ENCODE measurements at places on chromosomes 2 and 18. TPM values are rescaled to one million over a fixed set of nuclear protein-coding genes. Genes with fewer than 3 reads are reported as not detected.
A peak's percentile ranks its signal among the peaks of the same experiment; 100 is the strongest.

DNA sequence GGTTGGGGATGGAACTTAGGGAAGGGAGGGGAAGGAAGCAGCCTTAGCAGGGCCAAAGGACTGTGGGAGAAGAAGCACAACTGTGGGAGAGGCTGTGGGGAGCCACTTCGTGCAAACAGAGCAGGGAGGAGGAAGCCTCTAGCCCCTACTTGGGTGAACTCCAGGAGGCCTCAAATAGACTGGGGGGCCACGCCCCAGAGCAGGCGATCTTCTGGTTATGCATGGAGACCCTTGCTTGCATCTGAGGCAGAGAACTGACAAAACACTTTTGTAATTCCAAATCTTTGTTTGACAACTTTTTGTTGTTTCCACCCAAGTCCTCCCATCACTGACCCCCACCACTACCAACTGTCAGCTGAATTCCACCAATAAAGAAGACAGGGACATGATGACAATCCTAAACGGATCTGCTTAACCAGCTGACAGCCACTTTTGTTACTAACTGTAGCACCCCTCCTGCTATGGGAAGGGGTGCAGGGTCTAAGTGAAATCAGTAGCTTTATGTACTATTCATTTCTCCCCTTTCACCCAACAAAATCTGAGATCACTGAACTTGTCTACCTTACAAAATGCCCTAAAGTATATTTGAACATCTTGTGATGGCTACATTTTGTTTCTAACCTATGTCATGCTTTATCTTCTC is 80.5 kb upstream of the CPO start:
- no peaks in the 10 kb centered on the region for H3K4me1 ChIP-seq
- H3K27ac ChIP-seq, result no peak overlapping the region
- H3K36me3 ChIP-seq, result no peaks in the 10 kb centered on the region
- no peak overlapping the region for H3K4me3 ChIP-seq
- H3K27me3 ChIP-seq, result no peaks in the 10 kb centered on the region

GRCh38 chr2:144712550-144712940 is 192.6 kb upstream of the ZEB2 start:
- no peaks in the 10 kb centered on the region for H3K36me3 ChIP-seq
- H3K27ac ChIP-seq, result peak overlapping the region; percentile 66
- H3K4me1 ChIP-seq, result peaks cover 19% of the 10 kb centered on the region
- peaks cover 6% of the 10 kb centered on the region for H3K27me3 ChIP-seq
- no peak overlapping the region for H3K4me3 ChIP-seq

DNA sequence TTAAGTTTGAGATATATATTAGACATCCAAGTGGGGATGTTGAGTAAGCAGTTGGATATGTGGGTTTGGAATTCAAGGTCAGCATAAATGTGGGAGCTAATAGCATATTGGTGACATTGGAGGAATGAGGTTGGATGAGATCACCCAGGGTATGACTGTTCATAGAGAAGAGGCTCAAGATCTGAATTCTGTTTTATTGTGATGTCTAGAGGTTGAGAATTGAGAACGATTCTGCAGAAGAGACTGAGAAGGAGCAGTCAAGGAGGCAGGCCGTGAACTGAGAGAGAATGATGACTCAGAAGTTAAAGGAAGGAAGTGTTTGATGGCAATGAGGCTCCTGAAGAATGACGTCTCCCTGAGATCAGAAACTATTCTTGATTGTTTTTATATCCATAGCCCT is 5.9 kb downstream of the SERPINB11 start:
- H3K4me1 ChIP-seq, result no peaks in the 10 kb centered on the region
- H3K27ac ChIP-seq, result no peak overlapping the region
- H3K4me3 ChIP-seq, result no peak overlapping the region

The GRHL1 gene
- 14.4 TPM for total RNA-seq

DNA sequence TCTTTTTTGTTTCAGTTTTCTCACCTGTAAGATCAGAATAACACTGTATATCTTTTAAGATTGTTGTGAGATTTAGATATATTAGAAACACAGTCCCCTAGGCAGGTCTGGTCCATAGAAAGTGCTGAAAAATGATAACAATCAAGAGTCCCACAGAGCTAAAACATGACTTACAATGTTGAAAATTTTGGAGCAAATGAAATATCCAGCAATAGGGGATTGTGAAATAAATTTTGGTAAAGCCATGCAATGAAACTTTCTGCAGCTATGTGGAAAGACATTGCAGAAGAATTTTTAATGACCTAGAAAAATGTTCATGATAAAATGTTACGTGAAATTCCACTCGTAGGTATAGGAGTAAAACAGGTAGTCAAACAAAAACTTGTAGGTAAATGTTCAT is 127.6 kb upstream of the SERPINE2 start:
- no peak for DNase-seq
- H3K27ac ChIP-seq, result no peak overlapping the region
- no peaks in the 10 kb centered on the region for H3K4me1 ChIP-seq
- H3K4me3 ChIP-seq, result no peak overlapping the region

The PSTPIP2 gene
- 6.1 TPM for total RNA-seq

The KLF11 gene
- total RNA-seq, result 4.6 TPM

DNA sequence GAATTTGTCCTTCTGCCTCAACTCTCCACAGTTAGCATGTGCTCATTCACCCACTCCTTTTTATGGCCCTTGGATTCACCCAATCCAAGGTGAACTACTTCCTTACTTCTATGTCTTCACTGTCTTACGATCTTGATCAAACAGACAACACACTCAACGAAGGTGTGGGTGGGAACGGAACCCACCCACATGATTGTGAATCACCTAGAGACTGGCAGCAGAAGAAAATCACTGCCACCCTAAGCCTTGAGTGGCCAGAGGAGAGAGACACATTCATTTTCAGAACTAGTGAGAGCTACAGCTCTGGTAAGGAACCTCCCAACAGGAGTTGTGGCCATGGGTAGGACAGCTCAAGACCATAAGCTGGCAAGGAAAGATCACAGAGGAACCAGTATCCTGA is 194.3 kb downstream of the PLCL1 start:
- peaks cover 8% of the 10 kb centered on the region for H3K36me3 ChIP-seq
- H3K27ac ChIP-seq, result no peak overlapping the region
- no peak overlapping the region for H3K4me3 ChIP-seq
- DNase-seq, result no peak
- H3K4me1 ChIP-seq, result peaks cover 16% of the 10 kb centered on the region

GRCh38 chr18:9575558-9575957 is 38.8 kb downstream of the PPP4R1 start:
- peaks cover 23% of the 10 kb centered on the region for H3K36me3 ChIP-seq
- no peak overlapping the region for H3K4me3 ChIP-seq
- peak overlapping the region; percentile 13 for H3K27ac ChIP-seq
- DNase-seq, result peak; percentile 34
- peaks cover 15% of the 10 kb centered on the region for H3K4me1 ChIP-seq
